Activated B cell treated with CpG ODN at 0.5 μM for 24 hours (primary cell): ENCODE measurements at places on chromosomes 2 and 18. TPM values are rescaled to one million over a fixed set of nuclear protein-coding genes. Genes with fewer than 3 reads are reported as not detected.
A peak's percentile ranks its signal among the peaks of the same experiment; 100 is the strongest.

GRCh38 chr2:155895016-155895415, 437.5 kb downstream of the NR4A2 start:
- no peak overlapping the region for H3K27ac ChIP-seq
- no peaks in the 10 kb centered on the region for H3K4me1 ChIP-seq
- H3K4me3 ChIP-seq = no peak overlapping the region

The GPR35 gene
- total RNA-seq = 1.6 TPM in 2 replicates

The OR6B2 gene
- not detected in 2 replicates for total RNA-seq

The CNDP1 gene
- 0.15 and 0.33 TPM in 2 replicates for total RNA-seq

DNA sequence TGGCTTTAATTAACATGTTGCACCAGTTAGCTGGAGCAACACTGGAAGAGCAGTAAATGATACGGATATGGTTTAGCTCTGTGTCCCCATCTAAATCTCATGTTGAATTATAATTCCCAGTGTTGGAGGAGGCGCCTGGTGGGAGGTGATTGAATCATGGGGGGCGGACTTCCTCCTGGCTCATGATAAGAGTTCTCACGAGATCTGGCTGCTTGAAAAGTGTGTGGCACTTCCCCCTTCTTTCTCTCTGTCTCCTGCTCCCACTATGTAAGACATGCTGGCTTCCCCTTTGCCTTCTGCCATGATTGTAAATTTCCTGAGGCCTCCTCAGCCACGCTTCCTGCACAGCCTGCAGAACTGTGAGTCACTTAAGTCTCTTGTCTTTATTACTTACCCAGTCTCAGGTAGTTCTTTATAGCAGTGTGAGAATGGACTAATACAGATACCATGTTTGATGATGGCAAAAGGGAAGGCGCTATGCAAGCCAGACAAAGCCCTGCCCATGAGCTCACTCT, 963.6 kb downstream of the SOCS6 start:
- no peaks in the 10 kb centered on the region for H3K27me3 ChIP-seq
- H3K27ac ChIP-seq = no peak overlapping the region
- no peak overlapping the region for H3K4me3 ChIP-seq
- no peak for DNase-seq
- no peaks in the 10 kb centered on the region for H3K36me3 ChIP-seq

The NPAS2 gene
- not detected in 2 replicates for total RNA-seq

The KCNIP3 gene
- total RNA-seq = not detected in 2 replicates

The ACTG2 gene
- total RNA-seq = not detected in 2 replicates

The GMCL1 gene
- 8.0 and 13.0 TPM in 2 replicates for total RNA-seq

DNA sequence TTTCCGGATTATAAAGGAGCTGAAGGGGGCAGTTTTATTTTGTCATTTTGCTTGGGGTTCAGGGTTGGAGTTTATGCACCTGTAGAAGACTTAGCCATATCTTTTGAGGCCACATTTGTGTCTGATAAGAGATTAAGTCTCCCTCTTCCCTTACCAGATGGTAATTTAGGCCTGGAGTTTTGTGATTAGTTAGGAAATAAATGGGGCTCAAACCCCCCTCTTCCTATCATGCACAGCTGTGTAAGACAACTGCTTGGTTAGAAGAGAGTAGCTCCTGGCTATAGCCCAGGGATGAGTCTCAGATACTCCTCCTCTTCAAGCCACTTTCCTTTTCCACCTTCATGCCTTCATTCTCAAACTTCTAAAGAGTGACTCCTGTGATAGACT, 802 bp upstream of the SAP130 start:
- peak overlapping the region; percentile 63 for H3K27ac ChIP-seq
- peaks cover 5% of the 10 kb centered on the region for H3K27me3 ChIP-seq
- peaks cover 5% of the 10 kb centered on the region for H3K36me3 ChIP-seq

- no peak overlapping the region for H3K4me3 ChIP-seq
- peaks cover 4% of the 10 kb centered on the region for H3K4me1 ChIP-seq
- no peaks in the 10 kb centered on the region for H3K27me3 ChIP-seq
- no peak for DNase-seq
- H3K27ac ChIP-seq = no peak overlapping the region
These were observed 33.6 kb downstream of the KIDINS220 start for GRCh38 chr2:8803658-8804379.

DNA sequence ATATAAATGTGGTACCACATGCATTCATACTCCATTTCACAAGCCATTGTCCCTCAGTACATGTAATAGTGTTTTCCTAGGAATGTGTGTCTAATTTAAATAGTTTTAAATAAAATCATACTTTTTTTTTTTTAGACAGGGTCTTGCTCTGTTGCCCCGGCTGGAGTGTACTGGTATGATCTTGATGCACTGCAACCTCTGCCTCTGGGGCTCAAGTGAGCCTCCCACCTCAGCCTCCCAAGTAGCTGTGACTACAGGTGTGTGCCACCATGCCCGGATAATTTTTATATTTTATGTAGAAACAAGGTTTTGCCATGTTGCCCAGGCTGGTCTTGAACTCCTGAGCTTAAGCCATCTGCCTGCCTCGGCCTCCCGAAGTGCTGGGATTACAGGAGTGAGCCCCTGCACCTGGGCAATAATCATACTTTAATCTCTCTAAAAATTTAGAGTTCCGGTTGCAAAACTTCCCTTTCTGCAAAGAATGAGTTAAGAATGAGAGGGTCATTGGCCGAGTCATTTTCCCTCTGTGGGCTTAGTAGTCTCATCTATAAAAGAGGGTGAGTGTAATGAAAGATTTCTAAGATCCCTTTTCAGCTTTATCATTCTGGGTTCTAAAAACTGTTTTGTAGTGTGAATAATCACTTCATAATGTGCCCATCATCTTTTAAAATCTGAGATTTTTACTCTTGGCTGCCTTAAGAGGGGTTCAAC, 116.0 kb upstream of the PELI1 start:
- H3K36me3 ChIP-seq = no peaks in the 10 kb centered on the region
- H3K4me1 ChIP-seq = peaks cover 41% of the 10 kb centered on the region
- no peak for DNase-seq
- peak overlapping the region; percentile 92 for H3K27ac ChIP-seq

DNA sequence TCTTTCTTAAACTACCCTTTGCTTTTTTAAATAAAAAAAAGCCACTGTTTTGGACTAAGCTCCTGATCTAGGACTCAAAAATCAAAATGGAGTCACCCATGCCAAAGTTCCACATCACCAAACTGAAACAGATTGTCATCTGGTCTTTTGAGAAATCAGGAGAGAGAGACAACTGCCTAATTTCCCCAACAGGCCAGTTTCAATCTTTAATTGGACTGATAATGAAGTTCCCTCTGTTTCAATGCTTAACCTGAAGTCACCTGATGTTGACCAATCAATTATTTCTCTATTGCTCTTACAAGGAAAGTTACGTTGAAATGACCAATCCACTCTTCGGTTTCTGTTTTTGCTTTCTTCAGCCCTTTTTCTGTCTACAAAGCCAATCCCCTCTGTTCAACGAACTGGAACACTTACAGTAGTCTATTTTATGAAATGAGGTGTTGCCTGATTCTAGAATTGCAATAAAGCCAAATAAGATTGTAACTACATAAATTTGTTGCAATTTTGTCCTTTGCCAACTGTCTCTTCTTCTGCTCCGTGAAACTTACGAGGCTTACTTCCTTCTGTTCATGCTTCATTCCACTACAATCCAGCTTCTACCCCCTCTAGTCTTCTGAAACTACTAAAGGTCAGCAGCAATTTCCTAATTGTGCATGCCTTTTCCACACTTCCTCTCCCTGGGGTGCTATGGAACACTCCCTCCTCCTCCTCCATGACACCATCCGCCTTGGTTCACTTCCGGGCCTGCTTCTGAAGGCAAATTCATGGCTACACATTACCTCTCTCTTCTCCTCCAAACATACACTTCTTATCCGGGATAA, 95.2 kb upstream of the CD302 start:
- DNase-seq = no peak
- peaks cover 74% of the 10 kb centered on the region for H3K36me3 ChIP-seq
- peaks cover 84% of the 10 kb centered on the region for H3K4me1 ChIP-seq
- H3K27ac ChIP-seq = peak overlapping the region; percentile 76

DNA sequence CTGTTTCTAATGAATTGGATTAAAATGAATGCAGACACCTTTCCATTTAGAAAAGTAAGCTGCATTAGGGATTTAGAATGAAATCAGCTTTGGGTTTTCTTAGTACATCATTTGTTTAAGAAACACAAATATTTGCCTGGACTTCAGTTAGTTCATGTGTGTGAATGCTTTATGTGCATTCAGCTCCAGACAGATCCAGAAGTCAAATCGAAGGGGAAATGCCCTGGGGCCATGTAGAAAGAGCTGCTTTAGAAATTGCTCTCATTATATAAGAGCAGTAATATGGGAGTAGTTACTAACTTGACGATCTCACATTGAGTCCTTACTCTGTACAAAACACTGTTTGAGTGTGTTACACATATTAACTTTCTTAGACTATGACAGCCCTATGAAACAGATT, 88.0 kb upstream of the TTC39C start:
- no peaks in the 10 kb centered on the region for H3K36me3 ChIP-seq
- H3K27ac ChIP-seq = no peak overlapping the region
- no peaks in the 10 kb centered on the region for H3K27me3 ChIP-seq
- no peak for DNase-seq
- H3K4me3 ChIP-seq = no peak overlapping the region

The CYB5A gene
- total RNA-seq = 46.2 and 47.2 TPM in 2 replicates

DNA sequence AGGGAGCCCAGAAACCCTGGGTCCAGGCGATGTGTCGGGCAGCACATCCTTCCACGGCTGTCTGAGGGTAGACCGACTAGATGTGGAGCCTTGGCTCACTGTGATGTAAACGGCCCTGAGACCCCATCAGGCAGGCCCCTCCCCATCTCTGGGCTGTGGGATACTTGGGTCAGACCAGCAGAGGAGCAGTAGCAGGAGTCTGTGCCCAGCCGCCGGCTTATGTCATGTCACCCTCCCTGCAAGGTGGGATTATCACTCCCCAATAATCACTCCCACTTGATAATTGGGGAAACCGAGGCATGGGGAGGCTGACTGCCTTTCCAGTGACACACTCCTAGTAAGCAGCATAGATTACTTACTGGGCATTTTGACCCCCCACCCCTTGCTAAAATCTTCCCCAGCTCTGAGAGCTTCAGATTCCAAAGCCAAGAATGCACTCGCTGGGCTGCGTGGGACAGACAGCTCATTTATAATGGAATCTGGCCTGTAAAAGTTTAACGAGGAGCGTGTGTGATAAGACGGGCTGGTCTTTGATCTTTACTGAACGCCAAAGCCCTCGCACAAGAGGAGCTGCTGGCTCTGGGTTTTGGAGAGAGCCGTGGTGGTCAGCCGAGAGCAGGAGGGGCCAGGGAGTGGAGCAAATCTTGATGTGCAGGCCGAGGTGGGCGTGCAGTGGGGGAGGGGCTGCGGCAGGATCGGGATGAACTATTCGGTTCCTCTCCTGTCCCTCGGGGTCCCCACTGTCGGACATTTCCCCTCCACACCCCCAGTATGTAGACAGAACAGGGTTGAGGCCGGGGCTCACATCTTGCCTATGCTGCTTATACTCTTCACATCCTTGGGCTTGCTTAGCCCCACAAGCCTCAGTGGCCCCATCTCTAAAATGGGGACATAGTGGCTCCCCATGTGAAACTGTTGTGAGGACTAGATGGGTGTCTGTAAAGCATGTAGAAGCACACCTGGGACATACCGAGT, 200.0 kb downstream of the GLI2 start:
- no peaks in the 10 kb centered on the region for H3K27me3 ChIP-seq
- no peak overlapping the region for H3K4me3 ChIP-seq
- H3K27ac ChIP-seq = no peak overlapping the region
- no peaks in the 10 kb centered on the region for H3K4me1 ChIP-seq

DNA sequence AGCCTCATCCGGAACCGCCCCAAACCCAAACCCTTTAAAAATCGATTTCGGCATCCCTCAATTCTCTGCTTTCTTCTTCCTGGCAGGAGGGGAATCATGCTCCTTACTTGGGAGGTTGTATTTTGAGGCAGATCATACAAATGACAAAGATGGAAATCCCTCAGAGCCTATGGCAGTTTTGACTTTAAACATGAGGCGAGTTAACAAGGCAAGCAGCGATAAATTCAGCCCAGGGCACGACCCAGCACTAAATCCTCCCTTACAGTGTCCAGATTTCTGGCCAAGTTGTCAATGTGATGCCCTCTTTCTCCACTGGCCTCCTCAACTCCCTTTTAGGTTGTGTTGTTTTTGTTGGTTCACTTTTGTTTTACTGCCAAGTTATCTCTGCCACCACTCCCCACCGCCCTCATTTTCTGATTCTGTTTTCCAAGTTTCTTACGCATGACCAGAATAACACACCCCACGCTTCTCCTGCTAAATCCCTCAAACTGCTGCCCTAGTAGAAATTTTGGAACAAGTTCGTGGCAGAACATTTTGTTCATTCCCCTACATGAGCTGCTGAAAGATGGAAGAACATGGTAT, 68.3 kb downstream of the CTAGE1 start:
- no peak for DNase-seq
- peaks cover 51% of the 10 kb centered on the region for H3K27me3 ChIP-seq
- H3K36me3 ChIP-seq = no peaks in the 10 kb centered on the region
- no peaks in the 10 kb centered on the region for H3K4me1 ChIP-seq
- H3K4me3 ChIP-seq = no peak overlapping the region

DNA sequence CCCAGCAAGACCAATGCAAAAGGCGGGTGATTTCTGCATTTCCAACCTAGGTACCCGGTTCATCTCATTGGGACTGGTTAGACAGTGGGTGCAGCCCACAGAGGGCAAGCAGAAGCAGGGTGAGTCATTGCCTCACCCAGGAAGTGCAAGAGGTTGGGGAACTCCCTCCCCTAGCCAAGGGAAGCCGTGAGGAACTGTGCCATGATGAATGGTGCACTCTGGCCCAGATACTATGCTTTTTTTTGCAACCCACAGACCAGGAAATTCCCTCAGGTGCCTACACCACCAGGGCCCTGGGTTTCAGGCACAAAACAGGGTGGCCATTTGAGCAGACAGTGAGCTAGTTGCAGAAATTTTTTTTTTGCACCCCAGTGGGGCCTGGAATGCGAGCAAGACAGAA, 662.6 kb upstream of the ACVR2A start:
- DNase-seq = no peak
- no peak overlapping the region for H3K27ac ChIP-seq
- H3K36me3 ChIP-seq = no peaks in the 10 kb centered on the region
- no peak overlapping the region for H3K4me3 ChIP-seq

DNA sequence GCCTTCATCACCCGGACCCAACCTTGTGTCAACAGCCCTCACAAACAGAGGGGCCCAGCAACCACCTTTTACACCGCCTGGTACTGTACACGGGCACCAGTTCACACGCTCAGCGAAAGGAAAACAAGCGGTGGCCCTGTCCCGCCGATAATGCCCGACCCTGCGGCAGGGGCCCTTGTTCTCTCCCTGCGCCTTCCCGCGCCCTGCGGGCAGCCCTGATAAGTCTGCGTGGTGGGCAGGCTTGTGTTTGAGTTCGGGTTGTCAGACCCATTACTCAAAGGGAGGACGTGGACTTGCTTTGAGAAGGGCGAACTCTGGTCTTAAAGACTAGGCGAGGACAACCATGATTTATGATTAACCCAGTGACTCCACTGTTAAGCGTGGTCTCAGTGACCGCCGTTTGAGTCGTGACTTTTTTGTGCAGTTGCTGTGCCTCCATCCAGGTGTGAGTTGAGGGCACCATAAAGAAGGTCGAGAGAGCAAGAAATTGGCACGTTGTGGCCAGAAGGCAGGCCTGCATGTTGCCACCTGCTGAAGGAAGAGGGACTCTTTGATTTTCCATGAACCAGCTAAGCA, 167.4 kb upstream of the GATA6 start:
- no peaks in the 10 kb centered on the region for H3K27me3 ChIP-seq
